ENCODE measurements at places on chromosomes 12 and 14.

- no peak for DNase-seq
Observed at GRCh38 chr14:73742520-73743238, 28.5 kb upstream of the PNMA1 start.

DNA sequence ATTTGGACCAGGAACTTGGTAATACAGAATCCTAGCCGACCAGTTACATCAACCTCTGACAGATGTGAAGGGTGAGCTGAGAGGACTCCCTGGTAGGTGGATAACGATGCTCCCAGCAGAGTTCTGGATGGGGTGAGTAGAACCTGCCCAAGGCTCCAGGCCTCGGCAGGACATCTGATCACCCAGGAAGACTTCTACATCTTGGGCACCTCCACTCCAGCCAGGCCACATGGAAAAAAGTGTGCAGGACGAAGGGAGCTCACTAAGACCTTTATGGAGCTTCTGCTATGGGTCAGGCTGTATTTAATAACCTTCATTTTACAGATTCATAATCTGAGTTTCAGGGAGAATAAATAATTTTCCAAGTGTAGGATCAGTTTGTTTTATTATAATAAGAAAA lies 1028.7 kb downstream of the BCL11B start:
- DNase-seq = no peak

DNA sequence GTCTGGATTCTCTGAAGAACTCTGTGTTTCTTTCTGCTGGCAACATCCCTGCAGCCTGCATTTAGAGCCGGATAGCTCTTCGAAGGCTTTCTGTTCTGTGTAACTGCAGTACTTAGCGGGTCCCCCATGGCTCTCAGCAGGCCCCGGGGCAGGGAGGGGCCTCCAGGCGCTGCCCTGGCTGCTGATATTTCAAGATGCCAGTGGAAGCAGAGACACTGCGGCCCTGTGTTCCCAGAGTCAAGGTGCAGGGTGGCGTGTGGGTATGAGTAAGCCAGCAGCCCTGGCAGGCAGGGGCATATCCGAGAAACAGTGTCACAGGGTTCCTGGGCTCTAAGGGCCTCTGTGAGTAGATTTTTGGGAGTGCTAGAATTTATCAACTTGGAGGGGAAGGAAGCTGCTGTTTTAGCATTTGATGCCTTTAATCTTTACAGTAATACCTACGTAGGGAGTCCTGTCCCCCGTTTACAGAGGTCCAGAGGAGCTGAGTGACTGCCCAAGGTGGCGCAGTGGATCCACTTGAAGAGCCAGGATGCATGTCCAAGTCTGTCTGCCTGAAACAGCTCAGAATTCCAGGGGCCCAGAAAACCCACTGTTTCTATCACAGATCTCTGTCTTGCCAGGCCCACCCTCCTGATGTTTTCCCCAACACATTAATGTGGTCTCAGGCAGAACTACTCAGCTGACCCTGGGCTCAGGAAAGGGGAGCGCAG lies 16.2 kb downstream of the ESRRB start:
- DNase-seq = no peak

DNA sequence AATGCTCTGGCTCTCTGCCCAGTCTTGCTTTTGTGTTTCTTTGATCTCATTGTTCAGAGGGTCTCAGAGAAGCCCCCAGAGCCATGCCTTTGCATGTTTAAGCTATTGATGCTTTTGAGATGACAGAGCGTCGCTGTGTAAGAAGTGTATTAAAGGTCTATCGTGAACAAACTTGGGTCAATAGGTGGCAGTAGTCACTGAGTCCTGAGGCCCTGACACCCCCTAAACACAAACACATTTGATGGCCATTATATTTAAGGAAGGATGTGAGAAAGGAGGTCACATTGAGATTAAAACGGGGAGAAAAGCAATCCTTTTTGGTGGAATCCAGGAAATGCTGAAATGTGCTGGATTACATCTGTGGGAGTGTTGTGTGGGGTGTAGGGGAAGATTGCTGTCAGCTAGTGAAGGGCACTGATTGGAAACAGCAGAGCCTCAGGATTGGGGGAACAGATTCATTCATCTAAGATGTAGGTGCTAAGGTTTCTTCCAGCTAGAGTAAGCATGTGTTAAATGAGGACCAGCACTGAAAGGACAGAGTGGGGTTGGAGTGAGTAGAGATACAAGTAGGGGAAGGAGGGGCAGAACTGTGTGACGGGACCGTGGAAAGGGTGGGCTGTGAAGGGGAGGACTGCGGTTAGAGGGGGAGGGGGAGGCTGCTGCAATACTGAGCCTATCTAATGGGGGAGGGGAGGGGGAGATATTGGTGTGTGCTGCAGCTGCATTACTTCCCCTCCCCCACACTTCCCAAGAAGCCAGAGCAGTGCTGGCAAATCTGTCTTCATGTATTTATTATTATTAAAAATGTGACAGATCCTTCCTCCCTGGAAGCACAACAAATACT lies 12.7 kb downstream of the NGDN start:
- no peak for DNase-seq

GRCh38 chr12:83893101-83893500 lies 1019.5 kb downstream of the SLC6A15 start:
- no peak for DNase-seq

- DNase-seq = no peak
Observed at GRCh38 chr14:98651037-98651436, 621.0 kb downstream of the BCL11B start.

DNA sequence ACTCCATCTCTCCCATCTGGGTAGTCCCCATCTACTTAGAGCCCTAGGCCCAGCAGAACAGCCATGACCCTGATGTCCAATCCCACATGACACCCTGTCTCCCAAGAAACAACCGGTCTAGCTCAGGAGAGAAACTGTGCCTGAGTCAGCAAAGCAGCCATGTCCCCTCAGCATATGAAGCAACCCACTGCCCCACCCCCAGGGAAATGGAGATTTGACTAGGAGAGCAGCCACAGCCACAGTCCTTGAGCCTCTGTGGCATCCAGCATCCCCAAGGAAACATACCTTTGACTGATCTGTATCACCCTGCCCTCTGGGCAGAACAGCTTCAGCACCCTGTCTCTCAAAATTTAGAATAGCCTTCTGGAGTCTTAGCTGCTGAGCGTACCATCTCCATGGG lies 641.9 kb upstream of the FBXO33 start:
- DNase-seq = no peak

DNA sequence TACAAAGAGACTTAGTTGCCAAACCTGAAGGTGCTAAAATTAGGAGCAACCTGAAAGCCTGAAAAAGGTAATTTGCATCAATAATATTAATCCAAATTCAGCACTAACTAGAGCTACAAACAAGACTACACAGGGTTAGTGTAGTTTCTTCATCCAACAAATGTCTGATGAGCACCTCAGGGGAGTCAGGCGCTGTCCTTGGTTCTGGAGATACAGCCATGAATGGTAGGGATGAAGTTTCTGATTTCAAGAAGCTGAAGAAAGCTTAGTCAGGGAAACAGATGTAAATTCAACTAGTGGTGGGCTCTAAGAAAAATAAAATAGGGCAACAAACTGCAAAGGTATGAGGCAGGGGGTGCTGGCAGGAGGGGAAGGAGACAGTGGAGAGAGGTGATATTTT lies 266.3 kb downstream of the GLT1D1 start:
- DNase-seq = peak; percentile 41

DNA sequence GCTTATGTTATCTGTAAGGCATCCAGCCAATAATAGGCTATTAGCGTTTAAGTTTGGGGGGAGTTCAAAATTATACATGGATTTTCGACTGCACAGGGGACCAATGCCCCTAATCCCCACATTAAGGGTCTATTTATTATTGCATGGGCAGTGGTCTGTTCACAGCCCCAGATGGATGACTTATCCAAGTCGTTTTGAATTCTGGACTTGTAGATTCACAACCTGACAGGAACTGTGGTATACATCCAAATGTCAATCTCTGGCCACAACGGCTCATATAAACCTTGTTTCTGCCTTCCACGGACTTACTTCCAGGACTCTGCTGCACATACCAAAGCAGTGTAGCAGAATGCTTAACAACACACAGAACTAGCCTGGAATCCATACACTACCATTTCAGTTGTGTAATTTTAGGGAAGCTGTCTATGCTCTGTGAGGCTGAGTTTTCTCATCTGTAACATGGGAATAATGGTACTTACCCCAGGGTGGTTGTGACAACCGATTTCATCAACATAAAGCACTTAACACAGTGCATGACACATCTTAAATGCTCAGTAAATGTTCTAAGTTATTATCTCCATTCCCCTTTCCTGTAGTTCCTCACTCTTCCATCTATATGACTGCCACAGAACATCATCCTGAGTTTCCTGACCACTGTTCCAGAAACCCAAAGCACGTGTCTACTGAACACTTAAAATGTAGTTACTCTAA lies 3.7 kb downstream of the DDX24 start:
- DNase-seq = no peak

DNA sequence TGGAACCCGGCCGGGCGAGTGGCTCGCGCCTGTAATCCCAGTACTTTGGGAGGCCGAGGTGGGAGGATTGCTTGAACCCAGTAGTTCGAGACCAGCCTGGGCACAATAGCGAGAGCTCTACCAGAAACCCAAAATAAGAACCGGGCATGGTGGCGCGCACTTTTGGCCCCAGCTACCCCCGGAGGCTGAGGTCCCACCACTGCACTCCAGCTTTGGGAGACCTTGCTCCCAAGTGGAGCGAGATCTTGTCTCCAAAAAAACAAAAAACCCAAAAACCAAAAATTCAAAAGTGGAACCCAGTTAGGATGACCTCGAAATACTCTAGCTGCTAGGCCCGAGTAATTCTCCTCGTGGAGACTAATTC lies 769 bp upstream of the VTI1B start:
- DNase-seq = no peak

DNA sequence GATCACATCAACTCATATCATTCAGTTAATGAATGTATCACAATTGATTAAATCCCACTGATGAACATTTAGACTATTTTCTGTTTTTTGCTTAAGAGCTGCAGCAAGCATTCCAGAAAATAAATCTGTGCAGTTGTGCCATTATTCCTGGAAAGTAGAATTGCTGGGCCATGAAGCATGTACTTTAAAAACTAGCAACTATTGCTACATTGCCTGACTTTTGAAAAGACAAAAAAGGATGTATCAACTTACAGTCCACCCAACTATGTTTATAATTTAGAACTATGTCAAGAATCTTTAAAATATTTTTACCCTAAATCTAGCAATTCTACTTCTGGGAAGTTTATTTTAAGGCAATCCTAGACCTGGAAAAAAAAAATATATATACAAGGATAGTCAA lies 33.4 kb upstream of the ERGIC2 start:
- DNase-seq = no peak

DNA sequence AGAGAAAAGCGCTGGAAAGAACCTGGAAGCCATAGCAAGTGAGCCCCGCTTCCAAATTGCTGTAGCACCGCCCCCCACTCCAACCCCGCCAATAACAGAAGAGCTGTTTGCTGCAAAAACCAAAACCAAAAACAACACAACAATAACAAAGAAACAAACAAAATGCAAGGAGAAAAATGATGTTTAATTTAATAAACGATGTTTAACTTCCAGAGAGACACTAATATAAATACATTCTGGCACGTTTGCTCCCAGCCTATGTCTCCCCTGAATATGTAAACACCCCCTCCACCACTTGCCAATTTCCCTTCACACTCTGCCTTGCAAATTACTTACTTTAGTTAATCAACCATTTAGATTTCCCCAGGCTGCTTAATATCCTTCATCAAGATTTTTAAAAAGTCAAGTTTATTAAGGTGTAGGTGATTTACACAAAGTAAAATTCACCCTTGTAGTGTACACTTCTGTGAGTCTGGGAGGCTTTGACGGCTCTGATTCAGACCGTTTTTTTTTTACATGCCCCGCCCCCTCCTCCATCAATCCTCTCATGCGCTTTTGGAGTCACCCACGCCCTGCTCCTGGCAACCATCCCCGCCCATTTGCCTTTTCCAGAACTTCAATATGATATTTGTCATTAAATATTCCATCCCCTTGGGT lies 482 bp upstream of the IFI27L2 start:
- peak; percentile 66 for DNase-seq

DNA sequence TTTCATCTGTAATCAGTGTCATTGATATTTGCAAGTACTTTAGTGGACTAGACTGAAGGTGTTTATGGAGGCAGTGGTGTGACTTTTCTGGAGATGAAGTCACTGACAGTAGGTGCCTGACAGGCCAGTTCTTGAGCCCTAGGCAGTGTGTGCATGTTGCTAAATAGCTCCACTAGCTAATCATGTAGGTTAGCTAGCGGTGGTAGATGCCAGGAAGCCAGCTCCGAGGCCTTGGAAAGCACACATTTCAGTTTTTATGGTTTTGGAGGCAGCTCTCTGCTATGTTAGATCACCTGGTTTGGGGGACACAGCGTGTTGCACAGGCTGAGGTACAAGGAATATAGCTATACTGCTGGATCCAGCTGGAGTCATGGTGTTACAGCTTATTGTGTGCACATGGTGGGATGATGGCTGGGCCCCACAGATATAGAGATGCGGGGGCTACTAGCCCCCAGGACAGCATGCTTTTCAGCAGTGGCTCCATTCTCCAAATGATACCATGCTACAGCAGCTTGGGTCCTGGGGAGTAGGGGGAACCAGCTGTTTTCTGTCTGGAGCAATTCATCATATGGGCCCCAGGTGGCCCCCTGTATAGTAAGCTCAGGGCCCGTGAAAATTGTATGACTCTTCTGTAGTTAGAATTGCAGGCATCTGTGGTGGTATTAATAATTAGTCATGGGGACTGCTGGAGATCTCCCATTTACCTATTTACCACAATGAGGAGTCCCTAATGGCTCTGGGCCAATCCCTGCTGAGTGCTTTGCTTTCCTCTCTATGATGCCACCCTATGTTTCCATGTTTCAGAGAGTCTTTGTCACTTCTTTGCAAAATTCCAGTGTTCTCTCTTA lies 367.2 kb upstream of the LMO3 start:
- no peak for DNase-seq

- DNase-seq = peak; percentile 51
Observed at GRCh38 chr12:89882050-89882449, 173.4 kb upstream of the ATP2B1 start.

GRCh38 chr12:9144730-9145106 lies 29.0 kb upstream of the A2M start:
- no peak for DNase-seq

DNA sequence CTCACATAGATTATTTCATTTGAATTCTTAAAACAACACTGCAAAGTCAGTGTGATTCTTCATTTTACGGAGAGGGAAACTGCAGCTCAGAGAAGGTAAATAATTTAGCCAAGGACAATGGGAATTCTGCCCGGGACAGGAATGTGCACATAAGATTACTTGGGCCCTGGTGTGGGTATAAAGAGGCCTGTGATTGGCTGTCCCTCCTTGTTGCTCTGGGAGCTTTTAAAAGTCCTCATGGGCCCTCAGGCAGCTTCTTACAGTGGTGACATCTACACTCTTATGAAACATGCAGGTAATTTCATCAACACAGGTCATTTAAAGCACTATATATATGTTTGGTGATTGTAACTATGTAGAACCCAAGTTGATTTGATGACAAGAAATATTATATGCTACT lies 100.3 kb downstream of the ESR2 start:
- DNase-seq = no peak
